ENCODE measurements at places on chromosomes 6 and 20.

DNA sequence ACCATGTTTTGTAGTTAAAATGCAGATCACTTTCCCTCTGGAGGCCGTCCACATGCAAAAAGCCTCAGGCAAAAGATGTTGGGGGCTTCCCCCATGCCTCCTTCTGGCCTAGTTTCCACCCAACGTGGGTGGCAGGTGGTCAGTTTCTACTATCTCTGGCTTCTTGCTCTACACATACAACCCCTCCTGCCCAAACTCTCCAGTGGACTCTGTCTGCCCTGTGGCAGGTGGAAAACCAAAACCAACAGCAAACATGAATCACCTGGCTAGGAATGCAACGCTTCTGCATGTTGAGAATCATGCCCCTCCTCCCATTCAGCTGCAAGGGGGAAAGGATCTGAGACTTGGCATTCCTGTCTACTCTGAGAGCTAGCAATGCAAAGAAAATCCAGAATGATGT lies 94.8 kb downstream of the MBOAT1 start:
- no peak for DNase-seq

GRCh38 chr6:34027939-34028441 lies 117.9 kb downstream of the GRM4 start:
- no peak for DNase-seq

GRCh38 chr6:37531437-37532036 lies 31.8 kb upstream of the CCDC167 start:
- no peak for DNase-seq

GRCh38 chr6:168600381-168600780 lies 159.4 kb downstream of the SMOC2 start:
- no peak for DNase-seq

GRCh38 chr20:21229163-21229562 lies 74.0 kb upstream of the XRN2 start:
- no peak for DNase-seq

DNA sequence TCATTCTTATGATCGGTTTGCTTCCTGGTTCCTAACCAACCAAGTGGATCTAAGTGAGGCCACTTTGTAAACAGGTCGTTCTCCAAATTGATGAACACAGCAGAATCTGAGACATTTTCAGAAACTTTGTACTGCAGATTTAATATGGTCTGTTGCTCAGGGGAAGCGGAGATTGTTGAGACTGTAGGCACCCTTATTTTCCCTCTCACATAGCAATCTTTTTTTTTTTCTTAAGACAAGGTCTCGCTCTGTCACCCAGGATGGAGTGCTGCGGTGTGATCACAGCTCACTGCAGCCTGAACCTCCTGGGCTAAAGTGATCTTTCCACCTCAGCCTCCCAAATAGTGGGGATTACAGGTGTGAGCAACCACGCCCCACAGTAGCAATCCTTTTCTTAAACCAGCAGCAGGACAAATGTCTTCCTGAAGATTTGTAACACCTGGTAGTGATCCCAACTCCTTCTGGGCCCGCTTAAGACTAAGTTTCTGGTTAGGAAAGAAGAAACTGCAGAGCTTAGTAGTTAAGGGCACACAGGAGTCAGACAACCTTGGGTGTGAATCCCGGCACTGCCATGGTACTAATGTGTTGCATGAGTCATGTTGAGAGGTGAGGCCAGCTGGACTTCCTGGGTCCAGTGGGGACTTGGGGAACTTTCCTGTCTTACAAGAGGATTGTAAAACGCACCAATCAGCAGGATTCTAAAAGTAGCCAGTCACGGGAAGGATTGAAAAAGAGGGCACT lies 48.4 kb upstream of the EZR start:
- DNase-seq, result no peak

GRCh38 chr6:12275107-12275506 lies 15.1 kb upstream of the EDN1 start:
- DNase-seq, result no peak

DNA sequence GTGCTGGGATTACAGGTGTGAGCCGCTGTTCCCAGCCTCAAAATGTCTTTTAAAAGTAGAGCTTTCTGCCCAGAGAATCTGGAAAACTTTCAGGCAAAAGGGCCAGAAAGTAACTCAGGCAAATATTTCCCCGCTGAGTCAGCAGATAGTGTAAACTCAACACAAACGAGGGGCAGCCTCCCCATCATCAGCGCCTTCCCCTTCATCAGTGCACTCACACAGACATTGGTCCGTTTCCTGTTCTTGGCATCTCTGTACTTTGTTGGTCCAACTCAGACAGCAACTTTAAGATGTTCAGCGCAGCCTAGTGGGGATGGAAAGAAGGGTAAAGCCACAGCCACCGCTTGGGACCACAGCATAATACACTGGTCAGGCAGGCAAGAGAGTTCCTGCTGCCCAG lies 69.5 kb downstream of the CSE1L start:
- no peak for DNase-seq

DNA sequence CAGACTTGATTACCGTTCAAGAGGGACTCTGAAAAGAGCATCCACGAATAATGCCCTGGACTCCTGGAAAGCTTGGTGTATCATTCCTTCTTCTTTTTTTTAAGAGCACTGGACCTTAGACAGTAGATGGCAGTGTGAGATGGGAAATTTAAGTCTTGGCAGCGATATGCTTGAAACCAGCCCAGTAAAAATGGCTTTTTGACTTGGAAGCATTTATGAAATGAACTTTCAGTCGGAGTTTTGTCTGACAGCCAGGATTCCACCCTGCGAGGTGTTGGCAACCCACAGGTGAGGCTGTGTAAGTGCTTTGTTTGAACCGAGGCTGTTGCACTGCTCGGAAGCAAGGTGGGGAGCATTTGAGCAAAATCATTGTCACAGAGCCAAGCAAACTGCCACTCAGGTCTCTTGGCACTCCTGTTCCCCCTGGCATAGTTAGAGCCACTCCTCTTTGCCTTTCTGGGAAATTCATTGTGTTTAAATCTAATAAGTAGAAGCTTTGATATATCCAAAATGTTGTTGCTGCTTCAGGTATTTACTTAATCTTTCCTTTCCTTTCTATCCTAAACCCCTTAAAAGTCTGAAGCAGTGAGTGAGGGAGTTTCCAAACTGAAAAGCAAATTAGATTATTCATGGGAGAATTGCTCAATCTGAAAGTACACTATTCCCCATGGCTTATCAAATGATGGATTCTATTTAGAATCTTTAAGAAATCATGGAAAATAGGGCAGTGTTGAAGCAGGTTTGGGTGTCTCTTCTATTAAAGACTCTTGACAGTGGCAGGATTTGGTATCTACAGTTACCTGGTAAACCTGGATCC lies 272.8 kb upstream of the SLC35B3 start:
- no peak for DNase-seq

DNA sequence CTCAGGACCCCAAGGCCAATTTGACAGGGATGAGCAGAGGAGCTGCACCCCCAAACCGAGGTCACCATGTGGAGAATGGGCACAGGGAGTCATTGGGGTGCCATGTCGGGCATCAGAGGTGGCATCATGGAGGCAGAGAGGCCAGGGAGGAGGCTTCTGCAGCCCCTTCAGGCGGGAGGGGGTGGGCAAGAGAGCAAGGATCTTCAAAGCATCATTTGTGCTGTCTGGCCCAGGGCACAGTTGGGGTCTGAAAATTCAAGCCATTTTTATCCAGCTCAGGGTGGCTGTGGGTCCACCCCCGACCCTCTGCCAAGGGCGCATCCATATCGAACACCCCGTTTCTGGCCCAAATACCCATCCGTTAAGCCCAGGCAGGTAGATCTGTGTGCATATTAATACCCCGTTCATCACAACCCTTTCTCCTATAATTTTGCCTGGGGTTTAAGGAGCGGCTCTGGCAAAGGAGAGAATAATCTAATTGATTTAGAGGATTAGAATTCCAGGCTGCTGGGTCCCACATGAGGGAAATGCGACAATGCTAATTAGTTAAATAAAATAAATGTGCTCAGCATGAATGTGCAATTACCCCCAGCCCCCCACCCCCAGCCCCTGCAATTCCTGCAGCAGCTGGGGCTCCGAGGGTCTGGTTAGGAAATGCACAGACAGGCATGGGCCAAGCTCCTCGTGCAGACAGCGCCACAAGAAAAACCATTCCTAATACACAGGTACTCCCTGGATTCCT lies 31.9 kb downstream of the VSTM2L start:
- DNase-seq, result no peak

GRCh38 chr6:167811040-167811439 lies 15.7 kb upstream of the AFDN start:
- no peak for DNase-seq

- no peak for DNase-seq
Measured at GRCh38 chr20:24783631-24784492, 165.2 kb upstream of the CST7 start.

DNA sequence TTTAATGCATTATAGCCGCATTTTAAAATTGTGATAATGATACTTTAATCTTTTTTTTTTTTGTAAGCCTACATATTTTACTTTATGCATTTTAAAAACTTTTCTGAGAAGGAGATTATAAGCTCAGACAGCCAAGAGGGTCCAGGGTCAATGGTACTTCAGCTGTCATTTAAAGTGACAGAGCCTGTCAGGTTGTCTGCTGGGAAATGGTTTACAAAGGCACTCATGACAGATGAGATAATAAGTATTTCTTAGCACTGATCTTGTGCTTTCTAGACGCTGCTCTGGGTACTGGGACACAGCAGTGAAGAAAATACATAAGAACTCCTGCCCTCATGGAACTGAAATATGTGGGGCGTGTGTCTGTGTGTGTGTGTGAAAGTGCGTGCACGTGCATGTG lies 19.6 kb downstream of the LAMP5 start:
- DNase-seq, result no peak

DNA sequence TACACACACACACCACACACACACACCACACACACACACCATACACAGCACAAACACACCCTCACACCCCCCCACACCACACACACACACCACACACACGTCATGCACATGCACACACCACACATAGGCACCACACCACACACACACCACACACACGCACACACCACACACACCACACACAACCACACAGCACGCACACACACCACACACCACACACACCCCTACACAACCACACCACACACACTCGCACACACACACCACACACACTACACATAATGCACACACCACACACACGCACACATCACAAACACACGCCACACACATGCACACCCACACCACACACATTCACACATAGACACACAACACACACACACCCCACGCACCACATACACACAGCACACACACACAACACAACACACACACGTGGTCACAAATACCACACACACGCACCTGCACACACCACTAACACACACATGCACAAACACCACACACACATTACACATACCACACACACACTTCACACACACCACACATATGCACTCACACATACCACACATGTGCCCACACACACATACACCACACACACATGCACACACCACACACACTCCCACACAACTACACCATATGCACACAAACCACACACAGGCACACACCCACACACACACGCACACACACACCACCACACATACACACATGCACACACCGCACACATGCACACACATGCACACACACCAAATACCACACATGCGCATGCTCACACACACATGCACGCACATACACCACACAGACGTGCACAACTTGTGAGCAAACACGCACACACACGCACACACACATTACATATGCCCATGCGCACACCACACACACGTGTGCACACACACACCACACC lies 9.4 kb upstream of the ACSS1 start:
- no peak for DNase-seq

DNA sequence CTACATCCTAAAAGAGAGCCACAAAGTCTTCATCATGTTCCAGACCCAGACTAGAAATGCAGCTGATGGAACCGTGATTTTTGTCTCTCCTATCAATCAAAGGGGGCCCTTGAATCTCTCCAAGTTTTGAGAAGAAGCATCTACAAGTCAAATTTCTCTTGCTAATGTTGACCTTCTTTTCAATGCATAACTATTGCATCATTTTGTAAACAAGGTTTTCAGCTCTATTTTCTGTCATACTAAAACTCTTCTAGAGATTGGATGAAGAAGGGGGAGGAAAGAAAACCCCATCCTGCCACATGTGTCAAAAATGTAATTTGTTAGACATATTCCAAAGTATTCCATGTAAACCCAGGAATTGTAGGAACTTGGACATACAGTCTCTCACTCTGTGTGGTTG lies 169.2 kb downstream of the LMBRD1 start:
- no peak for DNase-seq

DNA sequence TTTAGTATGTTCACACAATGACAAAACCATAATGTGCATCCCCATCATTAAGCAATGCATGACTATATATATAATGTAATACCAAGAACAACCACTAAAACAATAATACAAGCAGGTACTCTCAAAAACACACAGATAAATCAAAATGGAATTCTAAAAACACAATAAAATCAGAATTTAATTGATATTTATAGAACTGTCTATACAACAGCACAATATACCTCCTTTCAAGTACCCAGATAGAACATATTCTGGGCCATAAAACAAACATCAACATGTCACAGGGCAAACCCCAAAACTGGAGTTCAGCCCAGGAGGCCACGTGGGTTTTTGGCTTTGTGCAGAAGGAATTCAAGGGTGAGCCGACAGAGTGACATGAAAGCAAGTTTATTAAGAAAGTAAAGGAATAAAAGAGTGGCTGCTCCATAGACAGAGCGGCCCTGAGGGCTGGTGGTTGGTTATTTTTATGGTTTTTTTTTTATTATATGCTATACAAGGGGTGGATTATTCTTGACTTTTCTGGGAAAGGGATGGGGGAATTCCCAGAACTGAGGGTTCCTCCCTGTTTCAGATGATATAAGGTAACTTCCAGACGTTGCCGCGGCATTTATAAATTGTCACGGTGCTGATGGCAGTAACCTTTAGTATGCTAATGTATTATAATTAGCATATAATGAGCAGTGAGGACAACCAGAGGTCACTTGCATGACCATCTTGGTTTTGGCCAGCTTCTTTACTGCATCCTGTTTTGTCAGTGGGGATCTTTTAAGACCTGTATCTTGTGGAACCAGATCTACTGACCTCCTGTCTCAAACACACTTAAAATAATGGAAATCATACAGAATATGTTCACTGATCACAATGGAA lies 5.6 kb downstream of the RAB23 start:
- no peak for DNase-seq

GRCh38 chr20:38132910-38133501 lies 32.1 kb downstream of the TGM2 start:
- DNase-seq, result no peak

DNA sequence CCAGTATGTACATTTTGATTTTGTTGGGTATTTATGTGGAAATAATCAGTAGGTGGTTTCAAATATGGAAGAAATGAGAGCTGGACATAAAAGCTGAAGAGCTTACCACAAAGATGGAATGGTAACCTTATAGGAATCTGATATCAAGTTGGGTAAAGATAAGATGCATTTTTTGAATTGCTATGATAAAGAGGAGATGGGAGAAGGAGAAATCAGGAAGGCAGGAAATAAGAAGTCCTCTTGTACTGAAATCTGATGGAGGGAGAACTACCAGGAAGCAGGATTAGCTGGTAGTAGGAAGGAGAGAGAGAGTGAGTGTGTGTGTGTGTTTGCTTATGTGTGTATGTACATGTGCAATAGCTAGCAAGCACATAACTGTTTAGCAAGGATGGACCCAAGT lies 468.4 kb downstream of the PHF3 start:
- no peak for DNase-seq
